Kidney epithelial cell (primary cell): ENCODE measurements at places on chromosomes 3 and 15.

DNA sequence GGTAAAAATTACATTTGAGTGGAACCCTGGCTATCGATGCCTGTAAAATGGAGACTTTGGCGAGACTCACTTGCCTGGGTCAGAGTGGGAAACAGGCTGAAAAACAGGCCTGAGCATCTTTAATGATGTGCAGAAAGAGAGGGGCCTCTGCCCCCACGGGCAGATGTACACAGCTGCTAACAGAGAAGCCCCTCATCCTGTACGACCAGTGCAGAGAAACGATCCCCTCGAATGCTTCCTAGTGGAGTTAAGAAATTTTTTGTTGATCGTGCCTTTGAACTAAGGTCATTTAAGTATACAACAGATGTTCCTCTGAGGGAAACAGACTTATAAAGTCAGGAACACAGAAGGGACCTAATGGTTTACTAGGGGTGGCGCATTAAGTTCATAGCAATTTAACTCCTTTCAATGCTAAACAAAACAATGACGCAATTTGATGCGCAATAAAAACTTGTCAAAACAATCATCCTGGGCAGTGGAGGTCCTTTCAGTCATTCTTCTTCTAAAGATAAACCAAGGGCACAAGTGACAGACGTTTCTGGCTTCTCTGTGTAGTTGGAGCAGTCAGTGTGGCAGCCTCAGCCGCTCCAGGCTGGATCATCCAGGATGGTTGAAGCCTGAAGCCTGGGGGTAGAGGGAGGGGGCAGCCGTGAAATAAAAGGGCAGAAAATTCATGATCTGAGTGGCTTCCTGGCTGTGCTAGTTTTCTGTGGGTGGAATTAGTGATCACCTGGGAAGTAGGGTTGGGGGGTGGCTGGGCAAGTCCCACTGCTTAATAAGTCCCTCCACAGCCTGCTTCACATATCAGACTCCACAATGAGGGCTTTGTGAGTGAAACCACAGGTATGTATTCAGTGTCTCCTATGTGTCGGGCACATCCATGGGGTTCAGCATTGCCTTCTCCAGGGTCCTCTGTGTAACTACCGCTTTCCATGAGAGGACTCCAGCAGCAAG lies 50.8 kb upstream of the MRPS22 start:
- no peak for DNase-seq

- DNase-seq: no peak
Observed at GRCh38 chr15:20356911-20357480, 184.6 kb downstream of the GOLGA6L6 start.

DNA sequence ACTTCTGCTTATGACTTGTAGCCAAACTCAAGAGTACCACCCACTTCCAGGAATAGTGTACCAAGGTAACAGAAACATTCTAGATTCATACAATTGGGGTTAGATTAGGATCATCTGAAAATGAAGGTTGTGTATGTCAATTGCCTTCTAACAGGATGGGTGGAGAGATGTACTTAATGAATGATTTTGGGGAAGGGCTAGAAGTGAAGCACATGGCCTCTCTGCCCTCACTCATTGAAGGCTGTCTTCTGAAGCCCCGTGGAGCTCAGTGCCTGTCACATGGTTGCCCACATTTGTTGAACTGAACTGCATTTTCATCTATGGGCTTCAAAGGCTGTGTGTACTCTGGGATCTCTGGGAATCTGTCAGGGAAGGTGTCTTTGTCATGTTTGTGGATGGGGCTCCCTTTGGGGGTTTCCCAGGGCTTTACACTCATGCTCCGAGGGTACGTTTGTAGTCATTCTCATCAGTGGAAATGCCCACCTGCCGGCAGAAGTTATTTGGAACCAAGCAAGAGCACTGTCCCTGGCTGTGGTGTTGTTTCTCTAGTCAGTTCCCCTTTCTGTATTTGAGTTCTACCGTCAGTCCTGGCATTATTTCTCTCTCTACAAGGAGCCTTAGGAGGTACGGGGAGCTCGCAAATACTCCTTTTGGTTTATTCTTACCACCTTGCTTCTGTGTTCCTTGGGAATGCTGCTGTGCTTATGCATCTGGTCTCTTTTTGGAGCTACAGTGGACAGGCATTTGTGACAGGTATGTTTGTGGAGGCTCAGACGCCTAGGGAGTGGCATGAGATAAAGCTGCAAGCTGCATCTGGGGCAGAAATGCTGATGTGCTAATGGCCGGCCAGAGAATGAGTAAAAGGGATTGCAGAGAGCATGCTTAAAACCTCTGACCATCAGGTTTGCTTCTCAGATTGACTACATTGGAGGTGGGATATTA lies 22.4 kb downstream of the CD86 start:
- DNase-seq: no peak

GRCh38 chr3:188937389-188937788 lies 234.4 kb upstream of the TPRG1 start:
- no peak for DNase-seq

DNA sequence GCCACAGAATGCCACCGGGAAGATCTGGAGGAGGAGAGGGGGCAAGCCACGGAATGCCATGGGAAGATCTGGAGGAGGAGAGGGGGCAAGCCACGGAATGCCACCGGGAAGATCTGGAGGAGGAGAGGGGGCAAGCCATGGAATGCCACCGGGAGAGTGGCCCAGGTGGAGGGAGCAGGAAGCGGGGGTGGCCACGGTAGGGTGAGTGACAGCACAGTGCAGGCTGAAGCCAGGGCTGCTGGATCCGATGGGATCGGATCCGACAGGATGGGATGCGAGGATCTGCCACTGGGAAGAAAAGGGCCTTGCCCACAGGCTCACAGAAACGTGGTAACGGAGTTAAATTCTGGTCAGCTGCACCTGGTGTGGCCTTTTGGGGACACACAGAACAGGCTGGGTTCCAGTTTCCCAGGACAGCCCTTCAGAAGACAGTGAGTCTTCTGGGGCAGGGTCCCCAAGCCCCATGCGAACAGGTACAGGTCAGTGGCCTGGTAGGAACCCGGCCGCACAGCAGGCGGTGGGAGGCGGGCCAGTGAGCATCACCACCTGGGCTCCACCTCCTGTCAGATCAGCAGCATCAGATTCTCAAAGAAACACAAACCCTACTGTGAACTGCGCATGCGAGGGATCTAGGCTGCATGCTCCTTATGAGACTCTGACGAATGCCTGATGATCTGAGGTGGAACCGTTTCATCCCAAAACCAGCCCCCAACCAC lies 58.8 kb downstream of the XXYLT1 start:
- no peak for DNase-seq

DNA sequence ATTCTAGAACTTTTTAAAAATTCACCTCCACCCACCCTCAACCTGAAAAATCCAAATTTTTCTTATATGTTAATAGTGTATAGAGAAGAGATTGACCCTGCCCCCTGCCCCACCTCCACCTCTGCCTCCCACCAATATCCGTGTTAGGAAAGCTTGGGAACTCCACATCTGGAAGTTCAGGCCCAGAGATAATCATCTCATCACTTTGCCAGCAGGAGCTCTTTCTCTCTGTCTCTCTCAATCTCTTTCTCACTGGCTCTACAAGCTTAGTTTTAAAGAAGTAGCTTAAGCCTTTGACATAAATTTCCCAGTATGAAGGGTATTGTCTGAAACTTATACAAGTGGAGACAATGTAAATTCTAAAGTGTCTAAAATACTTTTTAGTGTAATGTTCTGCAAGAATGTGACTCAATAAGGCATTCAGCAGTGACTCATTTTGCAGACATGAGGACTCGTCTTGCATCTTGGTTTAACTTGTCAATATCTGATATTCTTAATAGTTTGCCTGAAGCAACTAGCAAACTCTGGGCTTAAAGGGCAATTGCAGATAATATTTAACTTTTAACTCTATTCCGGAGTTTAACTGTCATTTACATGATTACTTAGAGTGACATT lies 299.8 kb upstream of the EPHA3 start:
- DNase-seq: peak; percentile 70

DNA sequence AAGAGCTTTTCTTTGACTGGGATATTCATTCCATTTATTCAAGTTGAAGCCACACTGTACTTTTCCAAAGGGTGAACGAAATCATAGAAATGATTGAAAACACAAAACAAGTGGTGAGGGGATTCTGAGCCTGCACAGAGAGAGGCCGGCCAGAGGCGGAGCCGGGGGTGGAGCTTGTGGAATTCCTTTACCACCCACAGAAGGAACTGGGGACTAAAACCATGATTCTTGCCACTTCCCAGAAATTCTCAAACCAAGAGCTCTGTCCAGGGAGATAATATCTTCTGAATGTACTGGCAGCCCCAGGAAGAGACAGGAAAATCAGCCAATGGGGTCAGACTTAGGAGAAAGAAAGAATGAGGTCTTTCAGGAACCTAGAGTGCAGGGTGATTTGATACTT lies 20.8 kb downstream of the FBN1 start:
- no peak for DNase-seq

GRCh38 chr3:159168788-159169187 lies 366.9 kb downstream of the MFSD1 start:
- DNase-seq: no peak

DNA sequence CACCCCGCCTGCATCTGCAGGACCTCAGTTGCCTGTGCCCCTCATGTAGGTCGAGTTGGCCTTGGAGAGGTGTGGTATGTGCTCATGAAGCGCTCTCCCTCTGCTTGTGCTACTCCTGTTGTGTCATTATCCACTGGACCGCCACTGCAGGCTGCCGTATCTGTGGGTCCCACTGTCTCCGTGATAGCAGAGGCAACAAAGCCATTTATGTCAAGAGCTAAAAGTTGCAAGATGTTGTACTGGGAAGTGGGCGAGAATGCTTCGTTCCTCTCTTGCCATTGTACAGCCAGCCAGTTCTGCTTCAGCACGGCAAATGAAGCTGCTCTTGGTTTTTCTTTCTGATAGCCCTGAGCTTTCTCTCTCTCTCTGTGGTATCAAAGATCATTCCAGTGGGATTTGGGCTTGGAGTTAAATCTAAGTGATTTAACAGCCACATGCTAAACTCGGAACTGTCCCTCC lies 89.0 kb downstream of the TMEM212 start:
- no peak for DNase-seq

- no peak for DNase-seq
Observed at GRCh38 chr15:91887321-91887720, 33.8 kb downstream of the SLCO3A1 start.

DNA sequence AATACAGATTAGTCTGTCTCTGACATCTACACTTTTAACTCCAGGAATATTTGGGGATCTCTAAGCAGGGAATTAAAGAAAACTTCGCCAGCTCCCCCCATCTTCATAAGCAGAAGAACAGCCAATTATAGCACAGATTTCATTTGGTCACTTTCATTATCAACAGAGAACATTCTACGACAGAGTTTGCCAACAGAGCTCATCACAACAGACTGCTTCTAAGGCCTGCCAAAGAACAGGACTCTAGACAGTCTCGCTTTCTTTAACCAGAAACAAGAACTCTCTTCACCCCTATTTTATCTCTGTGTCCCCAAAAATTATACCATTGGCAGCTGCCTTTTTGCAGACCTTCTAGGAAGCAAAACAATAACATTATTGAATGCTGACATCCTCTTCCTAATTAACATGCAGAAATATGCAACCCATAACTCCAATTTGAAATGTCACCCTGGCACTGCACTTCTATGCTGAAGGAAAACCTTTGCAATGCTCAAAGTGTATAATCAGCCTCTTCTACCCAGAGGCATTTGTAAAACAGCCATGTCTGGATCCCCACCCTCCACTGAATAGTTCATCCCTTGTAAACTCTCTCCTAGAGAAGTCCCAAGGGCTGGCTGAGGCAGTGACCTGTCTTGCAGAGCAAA lies 552.8 kb downstream of the MAGI1 start:
- no peak for DNase-seq

- no peak for DNase-seq
Observed at GRCh38 chr3:67686069-67686468, 31.7 kb upstream of the SUCLG2 start.

GRCh38 chr3:14216257-14217048 lies 37.8 kb downstream of the LSM3 start:
- DNase-seq: no peak

DNA sequence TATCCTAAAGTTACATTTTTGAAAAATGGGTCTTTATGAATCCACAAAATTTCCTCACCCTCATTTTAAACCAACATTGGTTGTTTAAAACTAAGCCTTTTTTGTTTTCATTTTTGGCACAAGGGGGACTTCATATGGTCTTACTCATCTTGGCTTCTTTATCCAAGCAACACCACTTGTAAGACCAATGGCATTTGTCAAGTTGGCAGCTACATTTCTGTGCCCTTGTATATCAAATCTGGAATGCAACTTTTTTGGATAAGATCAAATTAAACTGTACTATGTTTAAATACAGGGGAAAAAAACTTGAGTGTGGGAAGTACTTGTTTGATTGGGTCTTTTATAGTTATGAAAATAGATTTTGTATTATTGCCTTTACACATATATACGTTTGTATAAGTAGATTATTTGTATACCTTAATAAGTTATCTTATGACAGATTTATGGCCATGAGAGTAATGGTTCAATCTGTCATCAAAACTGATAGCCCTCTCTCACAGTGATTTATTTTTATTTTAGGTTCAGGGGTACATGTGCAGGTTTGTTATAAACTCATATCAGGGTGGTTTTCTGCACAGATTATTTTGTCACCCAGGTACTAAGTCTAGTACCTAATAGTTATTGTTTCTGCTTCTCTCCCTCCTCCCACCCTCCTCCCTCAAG lies 43.4 kb downstream of the GPR160 start:
- no peak for DNase-seq

DNA sequence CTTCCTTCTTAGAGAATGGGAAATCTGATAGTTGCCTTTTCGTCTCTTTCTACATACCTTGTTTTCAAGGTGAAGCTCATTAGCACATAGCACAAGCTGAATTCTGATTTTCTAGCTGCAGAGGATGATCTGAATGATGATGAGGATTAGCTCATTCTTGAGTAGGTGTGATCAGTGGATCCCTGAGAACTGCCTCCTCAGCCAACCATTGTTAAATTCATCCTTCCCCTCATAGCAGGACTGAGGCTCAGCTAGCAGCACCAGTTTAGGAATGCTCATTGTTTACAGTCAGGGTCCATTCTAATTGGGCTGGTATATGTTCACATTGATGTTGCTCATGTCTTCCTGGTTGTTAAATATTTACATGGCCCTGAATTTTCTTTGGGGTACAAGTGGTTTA lies 299.9 kb upstream of the MME start:
- DNase-seq: no peak

GRCh38 chr3:12345141-12345561 lies 56.3 kb downstream of the PPARG start:
- peak; percentile 19 for DNase-seq
